ENCODE measurements at places on chromosomes 11 and 22.

DNA sequence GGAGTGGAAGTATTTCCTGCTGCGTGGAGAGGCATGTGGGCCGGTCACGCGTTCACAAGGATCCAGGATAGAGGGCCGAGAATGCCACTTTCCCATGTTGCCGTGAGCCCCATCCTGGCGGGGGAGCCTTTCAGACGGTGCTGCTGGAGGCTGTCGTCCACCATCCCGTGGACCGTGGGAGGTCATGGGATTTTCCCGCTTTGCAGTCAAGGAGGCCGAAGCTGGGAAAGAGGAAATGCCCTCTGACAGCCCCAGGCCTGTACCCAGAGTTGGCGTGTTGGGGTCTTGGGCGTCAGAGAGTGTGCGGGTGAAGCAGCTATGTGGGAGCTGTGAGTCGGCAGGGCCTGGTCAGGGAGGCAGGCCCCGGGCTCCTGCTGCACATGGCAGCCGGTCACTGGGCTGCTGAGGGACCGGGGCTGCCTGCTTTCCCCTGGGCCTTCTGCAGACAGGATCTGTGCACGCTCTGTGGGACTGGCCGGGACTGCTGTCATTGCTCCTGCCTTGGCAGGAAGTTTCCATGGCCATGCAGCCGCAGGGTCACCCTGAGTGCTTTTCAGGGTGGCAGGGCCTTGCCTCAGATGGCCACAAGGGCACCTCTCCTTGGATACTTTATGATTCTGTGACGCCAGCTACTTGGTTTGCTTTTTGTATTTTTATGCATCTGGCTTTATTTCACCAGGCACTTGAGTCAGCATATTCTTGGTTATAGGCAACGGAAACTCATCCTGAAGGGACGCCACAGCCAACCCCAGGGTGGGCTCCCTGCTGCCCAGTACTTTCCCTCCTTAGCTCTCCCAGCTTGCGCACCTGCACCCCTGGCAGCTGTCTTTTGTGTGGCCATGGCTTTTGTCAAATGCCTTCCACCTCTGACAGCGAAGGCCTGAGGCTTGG lies 52.4 kb downstream of the AP2A2 start:
- no peak for DNase-seq

GRCh38 chr11:60158636-60159035 lies 24.2 kb downstream of the MS4A6A start:
- no peak for DNase-seq

DNA sequence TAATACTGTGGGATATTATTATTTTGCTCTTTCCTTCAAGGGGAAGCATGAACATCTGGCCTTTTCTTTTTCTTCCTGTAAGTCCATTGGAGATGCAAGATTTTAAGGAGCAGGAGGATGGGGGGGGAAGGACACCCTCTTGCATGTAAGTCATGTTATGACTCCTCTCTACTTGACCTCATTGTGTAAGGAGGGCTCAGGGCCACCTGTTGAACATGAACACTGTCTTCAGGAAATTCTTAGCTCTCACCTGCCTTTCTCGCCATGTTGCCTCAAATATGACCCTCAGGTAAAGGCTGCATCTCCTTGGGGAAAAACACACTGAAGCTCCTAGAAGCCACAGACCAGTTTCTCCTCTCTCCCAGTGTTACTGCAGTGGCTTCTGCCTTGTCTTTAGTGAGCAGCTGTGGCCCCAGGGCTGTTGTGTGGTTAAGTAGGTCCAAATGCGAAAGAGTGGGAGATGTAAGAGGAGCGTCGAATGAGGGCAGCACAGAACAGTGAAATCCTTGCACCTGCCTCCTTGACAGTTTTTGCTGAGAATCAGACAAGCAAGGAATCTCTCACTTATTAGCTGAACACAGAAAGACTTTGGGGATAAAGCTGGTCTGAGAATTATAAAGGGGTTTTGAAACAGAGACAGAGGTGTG lies 1.3 kb upstream of the RAG1 start:
- no peak for DNase-seq

- DNase-seq, result no peak
Observed at GRCh38 chr11:132357811-132358572, 987.6 kb downstream of the NTM start.

GRCh38 chr11:5639953-5640352 lies 15.2 kb downstream of the TRIM34 start:
- no peak for DNase-seq

- no peak for DNase-seq
Observed at GRCh38 chr11:96366024-96366423, 23.0 kb upstream of the MAML2 start.

- DNase-seq, result no peak
Observed at GRCh38 chr11:43953521-43953920, 11.1 kb downstream of the C11orf96 start.

- DNase-seq, result no peak
Observed at GRCh38 chr22:42596863-42597530, 17.7 kb downstream of the POLDIP3 start.

DNA sequence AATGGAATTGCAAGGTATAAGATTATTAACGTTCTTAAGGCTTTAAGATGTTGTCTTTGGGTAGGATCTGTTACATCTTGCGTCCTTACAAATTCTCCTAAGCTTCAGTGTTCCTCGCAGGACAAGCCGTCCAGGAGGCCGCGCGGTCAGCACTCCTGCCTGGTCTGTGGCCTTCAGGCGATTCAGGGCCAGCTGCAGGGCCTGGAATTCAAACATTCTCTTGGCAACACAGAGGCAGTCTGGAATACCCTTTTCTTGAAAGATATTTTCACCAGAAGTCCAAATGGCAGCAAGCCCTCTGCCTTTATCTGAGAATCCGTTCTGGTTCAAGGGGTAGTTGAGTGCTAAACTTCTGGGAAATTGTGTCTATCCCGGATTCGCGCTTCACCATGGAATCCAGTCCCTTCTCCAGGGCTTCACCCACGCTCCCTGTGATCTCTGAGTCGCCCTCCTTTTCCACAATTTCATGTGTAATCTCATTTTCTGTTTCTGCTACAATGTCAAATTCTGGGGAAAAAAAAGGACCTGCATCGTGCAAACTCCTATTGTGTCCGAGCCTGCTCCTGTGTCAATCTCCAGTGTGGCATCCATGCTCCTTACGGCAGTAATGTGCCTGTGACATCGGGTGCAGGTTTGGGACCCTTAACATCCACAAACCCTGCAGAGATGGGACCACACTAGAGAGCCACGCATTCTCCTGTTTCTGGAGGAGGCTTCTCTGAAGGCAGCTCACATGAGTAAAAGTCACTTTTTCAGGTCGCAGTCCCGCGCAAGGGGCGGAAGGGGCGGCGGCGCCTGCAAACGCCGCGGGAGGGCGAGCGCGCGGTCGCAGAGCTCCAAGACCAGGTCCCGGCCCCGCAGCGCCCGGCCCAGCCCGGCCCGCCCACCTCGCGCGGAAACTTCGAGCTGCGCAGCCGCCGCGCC lies 25.4 kb upstream of the SORL1 start:
- DNase-seq, result no peak

- no peak for DNase-seq
Observed at GRCh38 chr11:61113201-61113600, 10.9 kb downstream of the CD5 start.

DNA sequence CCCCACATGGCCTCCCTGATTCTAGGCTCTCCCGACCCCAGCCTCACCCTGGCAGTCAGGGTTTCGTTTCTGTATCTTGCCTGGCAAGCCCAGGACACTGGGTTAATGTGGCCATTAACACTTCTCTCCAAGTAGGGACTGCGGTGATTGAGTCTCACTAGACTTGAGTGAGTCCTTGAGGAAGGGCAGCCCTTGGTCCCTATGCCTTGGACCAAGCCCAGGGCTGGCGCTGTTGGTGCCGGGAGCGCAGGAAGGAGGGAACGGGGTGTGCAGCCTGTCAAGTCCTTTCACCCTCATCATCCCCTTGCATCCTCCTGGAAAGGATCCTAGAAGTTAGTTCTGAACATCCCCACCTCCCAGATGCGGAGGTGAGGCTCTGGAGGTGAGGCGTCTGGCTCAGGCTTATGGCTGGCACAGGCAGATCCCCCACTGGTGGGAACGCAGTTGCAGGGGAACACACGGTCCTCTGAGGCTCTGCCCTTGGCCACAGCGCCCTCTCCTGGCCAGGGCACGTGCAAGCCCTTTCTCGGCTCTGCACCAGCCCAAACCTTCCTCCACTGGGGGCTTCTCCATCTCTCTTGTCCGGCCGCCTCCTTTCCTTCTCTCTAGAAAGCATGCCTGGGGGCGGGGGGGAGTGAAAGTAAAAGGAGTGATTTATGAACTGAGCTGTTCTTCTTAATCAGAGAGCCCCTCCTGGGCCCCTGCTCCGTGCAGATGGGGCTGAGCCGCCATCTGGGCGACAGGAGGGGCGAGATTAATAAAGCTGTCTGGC lies 56.7 kb downstream of the TP53I11 start:
- DNase-seq, result no peak

- DNase-seq, result no peak
Observed at GRCh38 chr11:114036147-114036811, 23.2 kb upstream of the ZBTB16 start.

DNA sequence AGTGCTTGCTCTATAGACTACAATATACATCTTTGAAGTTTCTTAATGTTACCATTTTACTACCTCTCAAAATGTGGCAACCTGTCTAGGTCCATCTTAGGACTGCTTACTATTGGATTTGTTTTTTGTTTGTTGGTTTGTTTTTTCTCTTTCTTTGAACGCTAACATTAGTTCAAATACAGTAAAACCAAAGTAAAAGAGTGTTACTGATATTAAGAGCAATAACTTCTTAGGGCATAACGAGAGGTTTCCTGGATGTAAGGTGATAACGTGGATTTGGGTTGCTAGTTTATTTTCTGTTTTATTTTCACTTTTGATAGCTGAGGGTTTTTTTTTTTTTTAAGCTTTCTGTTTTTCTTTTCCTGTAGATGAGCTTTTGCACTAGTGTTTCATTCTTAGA lies 43.6 kb downstream of the TMEM135 start:
- no peak for DNase-seq

DNA sequence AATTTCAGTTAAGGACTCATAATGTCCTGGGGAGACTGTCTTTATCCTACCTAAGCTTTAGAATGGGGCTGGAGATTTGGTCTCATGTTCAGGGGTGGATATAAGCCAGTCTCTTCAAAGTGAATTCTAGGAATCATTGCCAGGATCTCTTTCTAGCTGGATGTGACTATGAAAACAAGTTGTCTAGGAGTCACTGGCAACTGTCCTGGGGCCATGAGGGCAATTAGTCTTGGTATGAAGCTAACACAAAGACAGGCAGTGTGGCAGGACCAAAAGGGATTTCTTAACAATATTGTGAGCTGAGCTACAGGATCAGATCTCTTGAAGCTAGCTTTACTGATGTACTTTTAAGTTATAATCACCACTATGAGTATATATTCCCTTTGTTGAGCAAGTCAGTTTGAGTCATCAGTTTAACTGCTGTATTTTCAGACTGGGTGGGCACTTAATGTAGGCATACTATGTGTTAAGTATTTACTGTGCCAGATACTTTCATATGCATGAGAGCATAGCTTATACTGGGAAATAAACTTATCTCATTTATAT lies 390.0 kb upstream of the CCDC90B start:
- DNase-seq, result no peak

Measured in SIG-M5 (cell line).